ENCODE measurements at places on chromosomes 3 and 15.
A peak's percentile ranks its signal among the peaks of the same experiment; 100 is the strongest.

- DNase-seq: no peak
These were observed 4.7 kb upstream of the BNC1 start for GRCh38 chr15:83289160-83289559.

- no peak for DNase-seq
These were observed 78.2 kb downstream of the CYP19A1 start for GRCh38 chr15:51260202-51260601.

DNA sequence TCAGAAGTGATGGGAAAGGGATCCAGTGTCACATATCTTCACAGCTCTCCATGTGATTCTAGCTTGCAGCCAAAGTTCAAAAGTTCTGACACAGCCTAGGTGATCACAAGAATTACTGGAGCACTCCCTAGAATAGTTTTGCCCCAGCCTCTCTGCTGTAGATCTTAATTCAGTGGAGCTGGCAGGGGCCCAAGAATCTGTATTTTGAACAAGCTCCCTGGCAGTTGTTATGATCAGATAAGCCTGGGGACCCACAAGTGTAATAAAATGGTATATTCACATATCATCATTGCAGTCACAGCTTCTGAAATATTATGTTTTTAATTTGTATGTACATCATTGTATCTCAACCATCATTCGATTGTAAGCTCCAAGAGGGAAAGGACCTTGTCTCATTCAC, 62.3 kb downstream of the NOX5 start:
- no peak for DNase-seq

- no peak for DNase-seq
These were observed 189.8 kb upstream of the PROK2 start for GRCh38 chr3:71974786-71975185.

DNA sequence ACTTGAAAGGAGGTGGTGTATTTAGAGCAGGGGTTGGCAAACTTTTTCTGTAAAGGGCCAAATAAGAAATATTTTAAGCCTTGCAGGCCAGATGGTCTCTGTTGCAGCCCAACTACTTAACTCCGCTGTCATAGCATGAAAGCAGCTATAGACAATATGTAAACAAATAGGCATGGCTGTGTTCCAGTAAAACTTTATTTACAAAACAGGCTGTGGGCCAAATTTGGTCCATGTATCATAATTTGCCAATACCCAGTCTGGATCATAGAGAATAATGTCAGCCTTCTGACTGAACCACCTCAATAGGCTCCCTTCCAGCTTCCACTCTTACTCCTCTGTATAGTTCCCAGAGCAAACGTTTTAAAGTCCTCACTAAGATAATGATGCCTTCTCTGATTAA, 638.8 kb upstream of the CFAP20DC start:
- DNase-seq: no peak

DNA sequence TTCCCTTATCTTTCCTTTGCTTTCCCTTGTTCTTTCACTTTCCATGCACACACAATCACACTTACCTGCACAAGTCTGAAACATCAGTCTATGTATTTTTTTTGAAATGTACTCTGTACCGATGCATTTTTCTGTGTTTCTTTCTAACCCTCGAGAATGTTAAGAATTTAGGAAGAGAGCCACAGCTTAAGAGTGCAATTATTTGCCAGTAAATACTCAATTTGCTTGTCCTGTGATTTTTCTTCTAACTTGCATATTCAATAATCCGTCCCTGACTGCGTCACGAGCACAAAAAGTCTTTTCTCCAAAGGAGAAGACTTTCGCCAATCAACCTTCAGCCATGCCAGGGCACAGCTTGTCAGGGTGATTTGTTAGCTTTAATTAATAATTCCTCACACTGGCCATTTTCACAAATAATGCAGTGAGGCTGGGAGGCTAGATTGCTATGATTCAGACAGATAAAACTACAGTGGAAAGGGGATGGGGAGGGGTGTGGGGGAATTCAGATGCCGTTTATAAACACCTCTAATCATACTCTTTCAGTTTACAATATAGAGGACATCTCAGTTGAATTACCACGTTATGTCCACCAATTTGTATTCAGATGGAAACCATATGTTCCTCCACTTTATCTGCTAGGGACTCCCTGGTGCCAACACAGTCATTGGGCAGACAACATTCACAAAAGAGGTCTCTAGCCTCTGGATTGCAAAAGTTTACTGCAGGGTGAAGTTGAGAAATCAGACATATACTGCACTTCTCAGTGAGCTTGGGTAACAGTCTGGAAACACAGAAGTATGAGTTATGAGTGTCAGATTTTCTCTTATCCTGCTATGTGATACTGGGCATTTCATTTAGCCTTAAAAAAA, 388.0 kb downstream of the ZBTB20 start:
- DNase-seq: no peak

DNA sequence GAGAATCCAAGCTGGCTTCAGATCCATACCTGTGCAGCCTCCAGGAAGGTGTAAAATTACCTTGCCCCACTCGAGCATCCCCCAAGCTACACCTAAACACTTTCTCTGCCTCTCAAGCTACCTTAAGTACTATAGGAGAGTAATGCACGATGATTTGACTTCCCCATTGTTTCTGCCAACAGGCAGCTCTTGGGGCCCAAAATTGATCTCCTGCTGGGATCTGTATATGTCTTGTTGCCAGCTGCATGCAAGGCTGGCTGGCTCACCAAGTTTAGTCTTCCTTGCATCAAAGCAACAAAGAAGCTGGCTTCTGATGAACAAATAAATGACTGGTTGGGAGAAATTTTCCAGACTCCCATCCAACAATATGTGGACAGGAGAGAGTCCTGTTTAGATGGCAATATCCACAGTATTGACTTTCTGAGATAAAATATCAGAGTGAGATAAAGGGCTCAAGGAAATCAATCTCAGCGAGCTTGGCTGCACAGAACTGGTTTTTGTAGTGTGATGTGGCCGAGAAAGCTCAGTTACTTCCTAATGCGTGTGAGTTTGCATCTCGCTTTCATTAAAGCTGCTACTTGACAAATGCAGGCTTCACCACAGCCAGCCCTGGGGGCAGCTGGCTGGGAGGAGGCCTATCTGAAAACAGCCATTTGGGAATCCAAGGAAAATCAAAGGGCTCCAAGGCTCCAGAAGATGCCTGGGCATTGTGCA, 140.7 kb downstream of the MINAR1 start:
- no peak for DNase-seq

DNA sequence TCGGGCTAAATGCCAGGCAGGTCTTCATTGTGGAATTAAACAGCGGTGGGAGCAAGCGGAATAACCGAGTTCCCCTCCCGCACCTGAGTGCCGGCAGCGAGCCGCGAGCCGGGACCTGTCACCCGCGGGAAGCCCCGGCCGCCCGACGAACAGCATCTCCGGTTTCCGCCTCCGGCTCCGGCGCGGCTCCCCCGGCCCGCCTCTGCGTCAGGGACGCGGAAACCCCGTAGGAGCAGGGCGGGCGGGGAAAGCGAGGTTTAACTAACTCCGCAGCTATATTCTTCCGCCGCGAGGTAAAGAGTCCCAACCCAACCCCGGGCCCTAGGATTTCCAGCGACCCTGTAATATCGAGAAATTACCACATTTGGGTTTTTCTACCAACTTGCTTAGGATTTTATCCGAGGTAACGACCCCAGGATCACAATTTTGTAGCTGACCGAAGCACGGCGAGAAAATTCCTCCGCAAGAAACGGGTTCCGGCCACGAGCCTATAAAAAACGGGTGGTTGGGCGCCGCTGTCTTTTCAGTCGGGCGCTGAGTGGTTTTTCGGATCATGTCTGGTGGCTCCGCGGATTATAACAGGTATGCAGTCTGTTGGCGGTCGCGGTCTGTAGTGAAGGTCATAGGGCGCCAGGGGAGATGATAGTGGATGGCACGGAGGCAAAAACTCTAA, at the start of gene EIF4A2:
EIF4A2 (plus strand) TSS at position 520 of the 673 bp plus-strand sequence; CDS start at position 554, 34 bp downstream.
- DNase-seq: peak; percentile 77

Data from breast epithelium (tissue), 4 donors.